ENCODE measurements at places on chromosomes 11 and 22.

DNA sequence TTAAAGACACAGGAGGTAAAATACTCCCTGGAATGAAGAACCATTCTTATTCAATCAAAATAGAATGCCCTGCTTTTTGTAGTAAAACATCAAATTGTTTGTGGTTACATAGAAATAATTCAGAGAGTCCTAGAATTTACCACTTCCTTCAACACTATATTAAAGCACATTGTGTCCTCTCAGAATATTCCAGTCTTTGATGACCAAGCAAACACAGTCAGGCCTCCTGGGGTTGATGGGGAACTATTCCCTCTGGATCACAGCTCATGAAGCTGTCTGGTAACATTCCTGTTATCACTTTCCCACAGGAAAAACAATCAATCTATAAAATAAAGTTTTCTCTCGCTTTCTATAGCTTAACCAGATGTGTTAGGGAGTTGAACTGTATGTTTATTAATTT lies 389.3 kb downstream of the KCNA4 start:
- no peak for DNase-seq

DNA sequence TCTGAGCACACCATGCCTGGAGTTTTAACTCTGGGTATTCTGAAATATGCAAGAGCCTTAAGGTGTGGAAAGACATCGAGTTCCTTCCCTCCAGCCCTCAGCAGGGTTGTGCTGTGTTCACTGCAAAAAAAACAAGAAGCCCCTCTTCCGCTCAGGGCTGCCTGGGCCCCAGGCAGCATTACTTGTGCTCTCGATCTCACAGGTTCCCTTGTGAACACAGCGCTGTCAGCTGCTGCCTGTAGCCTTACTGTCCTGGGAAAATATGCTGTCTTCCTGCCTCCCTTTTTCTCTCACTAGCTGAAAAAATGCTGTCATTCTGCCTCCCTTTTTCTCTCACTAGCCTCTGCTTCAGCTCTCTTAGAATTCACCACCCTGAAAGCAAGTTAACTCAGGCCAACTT lies 15.7 kb upstream of the TENM4 start:
- no peak for DNase-seq

DNA sequence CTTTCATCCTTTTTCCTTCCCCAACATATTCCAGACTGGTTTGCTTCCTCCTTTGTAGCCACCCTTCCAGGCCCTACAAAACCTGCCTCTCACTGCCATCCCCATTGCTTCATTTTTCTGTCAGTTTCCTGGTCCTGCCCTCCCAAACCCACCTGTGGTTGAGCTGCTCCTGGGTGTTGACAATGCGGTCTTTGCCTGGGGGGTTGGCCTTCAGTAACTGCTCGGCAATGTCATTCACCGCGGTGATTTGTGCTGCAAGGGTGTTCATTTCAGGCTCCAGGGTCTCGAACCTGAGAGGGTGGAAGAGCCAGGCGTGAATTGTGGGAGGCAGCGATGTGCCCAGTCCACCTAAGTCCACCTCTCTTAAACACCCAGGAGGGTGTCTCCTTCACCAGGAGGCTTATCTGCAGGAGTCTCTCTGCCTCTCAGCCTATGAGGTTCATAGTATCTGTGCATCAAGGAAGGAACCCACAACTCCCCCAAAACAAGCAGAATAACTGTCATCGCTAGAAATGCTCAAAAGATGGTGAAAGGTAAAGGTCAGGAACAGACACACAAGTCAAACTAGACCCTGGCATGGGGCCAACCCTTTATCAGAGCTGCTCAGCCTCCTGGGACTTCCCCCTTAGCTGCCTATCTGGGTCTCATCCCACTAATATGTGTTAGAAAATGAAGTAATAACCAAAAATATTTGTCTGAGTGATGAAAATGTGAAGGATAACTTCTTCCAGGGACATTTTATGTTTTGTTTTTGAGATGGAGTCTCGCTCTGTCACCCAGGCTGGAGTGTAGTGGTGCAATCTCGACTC lies 23.9 kb upstream of the RBM4B start:
- DNase-seq, result no peak

- DNase-seq, result no peak
Observed at GRCh38 chr11:27184458-27185312, 144.1 kb downstream of the BBOX1 start.

GRCh38 chr22:24583221-24584165 lies 9.4 kb downstream of the LRRC75B start:
- DNase-seq, result no peak

- DNase-seq, result no peak
Observed at GRCh38 chr11:7019500-7020182, 505 bp downstream of the ZNF214 start.

DNA sequence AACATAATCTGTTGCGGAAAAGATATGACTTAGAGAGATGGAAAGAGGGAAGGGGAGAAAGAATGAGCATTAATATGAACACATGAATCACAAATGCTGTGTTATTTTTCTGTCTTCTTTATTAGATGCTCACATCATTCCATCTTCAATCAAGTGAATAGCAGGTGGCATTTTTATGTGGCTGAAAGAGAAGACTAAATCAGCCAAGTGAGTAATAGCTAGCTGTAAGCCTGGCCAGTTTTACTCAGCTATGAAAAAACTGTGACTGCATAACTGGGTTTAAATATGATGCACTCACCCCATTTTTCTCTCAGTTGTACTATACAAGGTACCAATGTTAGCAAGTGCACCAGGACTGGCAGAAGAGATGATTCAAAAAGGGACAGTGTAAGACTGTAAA lies 571.1 kb downstream of the JRKL start:
- DNase-seq, result no peak

GRCh38 chr11:73252577-73253191 lies 19.5 kb upstream of the P2RY6 start:
- no peak for DNase-seq

DNA sequence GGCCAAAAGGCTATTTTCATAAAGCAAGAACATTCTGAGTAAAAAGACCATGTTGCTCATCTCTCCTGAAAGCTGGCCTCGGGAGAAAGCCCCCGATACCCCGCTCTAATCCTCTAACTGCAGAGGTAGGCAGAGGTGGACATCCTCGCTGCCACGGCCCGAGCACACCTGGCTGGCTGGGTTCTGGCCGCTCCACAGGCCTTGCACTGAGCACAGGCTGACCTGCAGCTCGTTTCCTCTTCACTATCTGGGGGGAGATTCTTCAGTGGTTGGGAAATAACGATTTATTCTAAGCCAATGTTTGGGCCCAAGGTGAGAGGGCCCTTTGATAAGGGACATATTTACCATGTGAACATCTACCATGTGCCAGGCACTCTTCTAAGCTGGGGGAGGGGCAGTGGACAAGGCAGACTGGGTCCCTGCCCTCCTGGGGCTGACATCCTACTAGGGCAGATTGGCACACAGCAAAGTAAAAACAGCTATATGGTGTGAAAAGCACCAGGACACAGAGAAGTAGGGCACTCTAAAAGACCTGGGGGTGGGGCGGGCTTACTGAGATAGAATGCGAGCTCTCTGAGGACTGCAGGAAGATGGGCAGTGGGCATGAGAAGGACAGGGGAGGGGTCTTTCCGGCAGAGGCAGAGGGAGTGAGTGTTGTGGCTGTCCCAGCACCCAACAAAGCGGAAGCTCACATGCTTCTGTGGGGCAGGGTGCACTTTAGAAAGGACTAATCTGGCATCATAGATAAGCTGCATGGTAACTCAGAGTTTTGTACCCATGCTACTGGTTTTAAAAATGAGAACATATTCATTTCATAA lies 65.5 kb upstream of the ARFGAP3 start:
- no peak for DNase-seq

DNA sequence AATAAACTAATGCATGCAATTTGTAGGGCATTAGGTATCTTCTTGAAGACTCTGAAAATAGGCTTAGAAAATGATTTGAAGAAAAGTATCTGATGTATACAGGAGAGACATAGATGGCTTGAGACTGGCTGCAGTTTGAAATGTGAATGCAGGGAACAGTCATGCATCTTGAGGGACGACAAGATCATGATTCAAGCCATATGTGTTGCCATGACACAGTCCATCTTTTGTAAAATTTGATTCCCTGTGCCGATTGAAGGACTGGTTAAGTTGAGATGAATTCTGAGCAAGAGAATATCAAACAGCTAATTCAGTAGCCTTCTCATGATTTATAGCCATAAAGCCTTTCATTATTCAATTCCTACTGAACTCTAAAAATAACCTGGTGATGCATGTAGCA lies 231.6 kb downstream of the CASP12 start:
- no peak for DNase-seq

GRCh38 chr11:74730571-74731260 lies 510 bp downstream of the CHRDL2 start:
- no peak for DNase-seq

- DNase-seq, result no peak
Observed at GRCh38 chr22:45207533-45207932, 33.2 kb downstream of the KIAA0930 start.

- DNase-seq, result no peak
Observed at GRCh38 chr11:134762248-134763029, 350.4 kb upstream of the B3GAT1 start.

DNA sequence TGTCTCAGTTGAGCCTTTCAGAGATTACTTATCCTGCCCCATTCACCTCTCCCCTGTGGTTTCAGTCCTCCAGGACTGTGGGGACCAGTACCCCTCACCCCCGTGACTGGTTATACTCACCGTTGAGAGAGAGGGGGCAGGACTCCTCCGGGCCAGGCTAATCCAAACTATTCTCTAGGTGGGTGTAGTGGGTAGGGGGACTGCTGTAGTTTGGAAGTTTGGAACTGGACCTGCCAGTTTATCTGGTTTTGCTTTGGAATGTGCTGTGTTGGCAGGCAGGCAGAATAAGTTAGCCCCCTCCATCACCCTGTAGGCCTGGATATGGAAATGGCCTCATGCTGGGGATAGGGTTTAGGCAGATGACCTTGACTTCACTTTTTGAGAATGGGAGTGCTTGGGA lies 13.5 kb downstream of the TEAD1 start:
- no peak for DNase-seq

DNA sequence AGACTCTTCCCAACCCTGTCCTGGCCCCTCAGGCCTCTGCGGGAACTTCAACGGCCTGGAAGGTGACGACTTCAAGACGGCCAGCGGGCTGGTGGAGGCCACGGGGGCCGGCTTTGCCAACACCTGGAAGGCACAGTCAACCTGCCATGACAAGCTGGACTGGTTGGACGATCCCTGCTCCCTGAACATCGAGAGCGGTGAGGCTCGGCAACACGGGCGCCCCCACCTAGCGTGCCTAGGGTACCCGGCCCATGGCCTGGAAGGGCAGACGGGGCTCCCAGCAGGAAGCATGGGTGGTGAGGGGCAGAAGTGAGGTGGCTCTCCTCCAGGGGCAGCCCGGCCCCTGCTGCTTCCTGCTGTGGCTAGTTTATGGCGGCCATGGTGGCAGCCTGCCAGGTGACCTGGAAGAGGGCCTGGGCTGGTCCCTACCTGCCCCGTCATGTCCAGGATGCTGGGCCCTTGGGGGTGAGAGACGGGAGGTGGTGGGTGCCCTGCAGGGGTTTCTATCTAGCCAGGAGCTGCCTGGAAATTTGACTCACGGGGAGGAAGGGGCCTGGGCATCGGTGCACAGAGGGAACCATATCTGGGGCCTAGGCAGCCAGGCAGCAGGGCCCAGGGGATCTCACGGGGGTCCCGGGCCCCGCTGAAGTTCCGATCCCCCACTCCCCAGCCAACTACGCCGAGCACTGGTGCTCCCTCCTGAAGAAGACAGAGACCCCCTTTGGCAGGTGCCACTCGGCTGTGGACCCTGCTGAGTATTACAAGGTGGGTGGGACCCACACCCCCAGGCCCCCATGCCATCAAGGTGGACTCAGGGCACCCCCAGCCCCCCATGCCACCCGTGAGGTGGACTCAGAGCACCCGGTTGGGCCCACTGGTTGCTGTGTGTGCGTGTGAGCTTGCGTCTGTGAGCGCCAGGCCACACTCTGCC lies 9.2 kb downstream of the MUC2 start:
- no peak for DNase-seq
